NCI-H510A treated with DMSO at 0.1 percent for 48 hours (cell line): ENCODE measurements at places on chromosomes 2 and 18.

GRCh38 chr2:33497221-33497650 lies 20.8 kb downstream of the RASGRP3 start:
- DNase-seq = no peak

GRCh38 chr2:196362973-196363549 lies 191.7 kb upstream of the STK17B start:
- no peak for DNase-seq

- DNase-seq = peak; percentile 89
Measured at GRCh38 chr2:183996825-183997793, 601.2 kb upstream of the ZNF804A start.

DNA sequence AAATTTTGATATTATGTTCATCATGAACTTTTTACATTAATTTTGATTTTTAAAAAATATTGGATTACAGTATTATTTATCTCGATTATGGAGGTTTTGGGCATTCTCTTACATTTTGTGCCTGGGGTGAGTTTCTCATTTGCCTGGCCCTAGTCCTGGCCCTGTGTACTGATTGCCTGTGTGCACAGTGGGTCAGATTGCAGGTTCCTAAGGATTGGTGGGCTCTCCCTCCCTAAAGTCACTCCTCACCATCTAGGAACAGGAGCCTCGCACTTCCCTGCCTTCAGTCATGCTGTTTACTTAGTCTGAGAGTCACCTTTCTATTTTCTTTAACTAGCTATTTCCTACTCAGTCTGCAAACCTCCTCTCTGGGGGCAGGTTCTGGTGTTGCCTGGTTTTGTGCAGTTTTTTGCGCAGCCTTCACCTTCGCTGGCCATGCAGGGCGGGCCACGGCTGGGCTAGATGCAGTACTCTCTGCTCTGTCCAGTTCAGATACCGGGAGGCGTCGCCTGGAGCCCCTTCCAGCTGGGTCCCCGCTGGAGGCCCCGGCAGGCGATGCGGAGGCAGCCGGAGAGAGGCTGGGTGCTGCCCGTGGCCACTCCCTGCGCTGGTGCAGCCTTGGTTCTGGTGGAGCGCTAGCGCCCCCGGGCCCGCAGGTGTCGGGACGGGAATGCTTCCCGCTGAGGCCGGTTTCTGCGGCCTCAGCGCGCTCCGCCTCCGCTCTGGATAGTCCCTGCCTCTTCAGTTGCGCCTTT lies 23.3 kb upstream of the MC5R start:
- peak; percentile 64 for DNase-seq

DNA sequence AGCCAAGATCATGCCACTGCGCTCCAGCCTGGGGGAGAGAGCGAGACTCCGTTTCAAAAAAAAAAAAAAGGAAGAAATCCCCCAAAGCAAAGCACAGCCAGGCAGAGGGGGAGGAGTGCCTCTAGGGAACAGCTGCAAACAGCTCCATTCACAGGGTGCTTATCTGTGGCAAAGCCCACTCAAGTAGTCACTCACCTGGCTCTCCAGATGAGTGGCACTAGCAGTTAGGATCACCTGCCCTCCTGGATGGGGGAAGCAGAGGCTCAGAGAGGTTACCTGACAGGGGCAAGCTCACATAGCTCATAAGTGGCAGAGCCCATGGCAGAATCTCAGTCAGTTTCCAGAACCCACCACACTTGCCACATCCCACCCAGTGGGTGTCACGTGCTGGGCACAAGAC lies 30.3 kb downstream of the TFCP2L1 start:
- DNase-seq = peak; percentile 95

GRCh38 chr2:3728104-3729054 lies 25.0 kb downstream of the DCDC2C start:
- peak; percentile 62 for DNase-seq

DNA sequence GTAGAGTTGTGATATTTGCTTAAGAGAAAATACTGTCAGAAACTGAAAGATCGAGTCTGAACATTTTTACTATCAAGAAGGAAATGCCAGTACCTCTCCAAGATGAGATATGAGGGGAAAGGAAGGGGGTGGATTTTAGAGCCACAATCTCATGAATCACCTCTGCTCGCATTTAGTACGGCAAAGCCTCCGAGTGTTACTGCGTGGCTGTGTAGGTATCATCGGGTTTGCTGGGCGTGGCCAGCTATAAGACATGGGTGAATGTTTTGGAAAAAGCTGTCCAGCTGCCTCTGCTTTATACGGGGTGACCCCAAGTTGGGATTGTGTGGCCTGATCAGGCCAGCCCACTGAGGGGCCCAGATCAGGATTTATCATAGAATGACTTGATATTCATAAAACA lies 826.4 kb downstream of the SOCS6 start:
- DNase-seq = no peak

DNA sequence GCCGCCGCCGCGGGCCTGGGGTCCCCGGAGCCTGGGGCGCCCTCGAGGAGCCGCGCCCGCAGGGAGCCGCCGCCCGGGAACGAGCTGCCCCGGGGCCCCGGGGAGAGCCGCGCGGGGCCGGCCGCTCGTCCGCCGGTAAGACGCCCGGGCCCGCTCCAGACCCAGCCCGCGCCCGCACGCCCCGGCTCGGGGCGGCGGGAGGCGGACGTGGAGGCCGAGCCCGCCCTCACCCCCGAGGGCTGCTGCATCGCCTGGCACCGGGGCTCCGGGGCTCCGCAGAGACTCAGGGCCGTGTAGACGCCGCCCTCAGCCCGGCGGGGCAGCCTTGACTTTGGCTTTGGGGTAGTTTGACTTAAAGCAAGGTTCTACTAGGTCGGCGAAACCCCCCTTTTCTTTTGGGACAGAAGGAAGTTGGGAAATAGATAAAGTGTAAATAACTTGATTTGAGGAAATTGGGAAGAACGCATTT lies 335 bp downstream of the ERFE start:
- DNase-seq = no peak

- no peak for DNase-seq
Measured at GRCh38 chr2:60567919-60568768, 14.7 kb upstream of the BCL11A start.

- no peak for DNase-seq
Measured at GRCh38 chr2:54396107-54396506, 60.0 kb upstream of the SPTBN1 start.

DNA sequence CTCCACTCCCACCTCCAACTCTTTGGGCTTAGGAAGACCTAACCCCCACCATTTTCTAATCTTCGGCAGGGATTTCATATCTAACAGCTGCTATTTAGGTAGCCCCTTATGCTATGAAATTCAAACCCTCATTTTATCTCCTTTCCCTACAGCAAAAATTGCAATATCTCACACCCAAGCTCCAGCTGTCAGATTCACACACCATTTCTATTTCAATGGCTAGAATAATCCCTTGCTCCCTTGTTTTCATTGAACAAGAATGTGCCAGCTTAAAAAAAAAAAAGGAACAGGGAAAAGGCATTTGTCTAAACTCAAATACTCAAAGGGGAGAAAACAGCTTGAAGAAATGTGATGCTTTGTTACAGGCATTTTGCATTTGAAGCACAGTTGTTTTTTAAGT lies 850.6 kb upstream of the ACVR2A start:
- DNase-seq = no peak

GRCh38 chr2:239323447-239323846 lies 77.4 kb downstream of the HDAC4 start:
- no peak for DNase-seq

DNA sequence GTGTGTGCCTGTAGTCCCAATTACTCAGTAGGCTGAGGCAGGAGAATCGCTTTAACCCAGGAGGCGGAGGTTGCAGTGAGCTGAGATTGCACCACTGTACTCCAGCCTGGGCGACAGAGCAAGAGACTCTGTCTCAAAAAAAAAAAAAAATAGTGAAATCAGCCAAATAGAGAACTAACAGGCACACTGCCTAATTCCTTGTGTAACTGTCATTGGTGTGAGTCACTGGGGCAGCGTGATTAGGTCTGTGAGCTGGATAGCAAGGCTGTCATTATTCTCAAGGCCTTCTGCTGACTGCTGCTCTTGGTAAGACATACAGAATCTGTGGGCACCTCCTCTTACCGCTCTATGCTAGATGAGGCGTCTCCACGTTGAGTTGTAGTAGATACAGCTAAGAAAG lies 270.3 kb downstream of the NEDD4L start:
- DNase-seq = no peak

GRCh38 chr18:7608174-7608550 lies 41.0 kb downstream of the PTPRM start:
- DNase-seq = no peak

- peak; percentile 98 for DNase-seq
Measured at GRCh38 chr18:35582899-35583558, 1.5 kb downstream of the GALNT1 start.

- no peak for DNase-seq
Measured at GRCh38 chr2:228522977-228523376, 341.5 kb upstream of the SPHKAP start.

GRCh38 chr2:119436993-119437772 lies 5.5 kb downstream of the TMEM37 start:
- no peak for DNase-seq

DNA sequence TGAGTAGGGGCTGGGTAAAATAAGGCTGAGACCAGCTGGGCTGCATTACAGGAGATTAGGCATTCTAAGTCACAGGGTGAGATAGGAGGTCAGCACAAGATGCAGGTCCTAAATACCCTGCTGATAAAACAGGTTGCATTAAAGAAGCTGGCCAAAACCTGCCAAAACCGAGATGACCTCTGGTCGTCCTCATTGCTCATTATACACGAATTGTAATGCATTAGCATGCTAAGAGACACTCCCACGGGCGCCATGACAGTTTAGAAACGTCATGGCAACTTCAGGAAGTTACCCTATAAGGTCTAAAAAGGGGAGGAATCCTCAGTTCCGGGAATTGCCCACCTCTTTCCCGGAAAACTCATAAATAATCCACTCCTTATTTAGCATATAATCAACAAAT lies 132.2 kb downstream of the ARL4C start:
- no peak for DNase-seq

DNA sequence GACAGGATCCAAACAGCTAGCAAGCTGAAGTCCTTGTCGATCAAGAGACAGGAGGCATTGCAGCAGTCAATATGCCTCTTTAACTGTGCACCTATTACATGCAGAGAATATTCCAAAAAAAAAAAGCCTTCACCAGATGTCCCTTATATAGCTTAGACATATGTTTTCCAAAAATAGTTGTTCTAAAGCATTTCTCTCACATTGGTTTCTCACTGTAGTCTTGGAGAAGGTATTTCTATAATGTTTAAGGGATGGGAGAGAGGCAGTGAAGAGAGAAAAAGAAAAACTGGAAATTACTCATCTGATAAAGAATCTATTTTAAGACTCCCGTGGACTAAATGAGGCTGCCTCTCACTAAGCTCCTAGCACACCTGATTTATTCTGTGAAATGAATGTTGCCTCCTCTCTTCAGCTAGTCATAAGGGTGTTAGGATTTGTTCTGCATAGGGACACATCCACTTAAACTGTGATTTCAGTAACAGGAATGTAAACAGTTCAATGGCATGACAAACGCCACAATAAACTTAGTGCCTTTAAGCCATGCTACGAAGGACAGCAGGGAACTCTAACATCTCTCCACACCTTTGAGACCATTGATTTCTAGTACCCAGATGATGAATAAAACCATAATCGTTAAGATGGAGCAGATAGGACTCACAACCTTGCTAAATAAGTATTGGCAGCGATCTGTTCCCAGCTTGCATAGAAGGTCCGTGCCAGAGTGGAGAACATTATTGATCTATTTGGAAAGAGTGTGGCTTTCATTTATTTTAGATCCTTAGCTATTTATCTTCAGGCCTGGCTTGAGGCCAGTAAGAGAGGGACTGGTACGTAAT lies 98.6 kb upstream of the NCK2 start:
- peak; percentile 23 for DNase-seq

- DNase-seq = no peak
Measured at GRCh38 chr2:221229099-221229498, 343.0 kb downstream of the EPHA4 start.

- DNase-seq = no peak
Measured at GRCh38 chr2:66171530-66171929, 263.4 kb upstream of the MEIS1 start.

- DNase-seq = no peak
Measured at GRCh38 chr2:168426861-168427260, 29.2 kb upstream of the CERS6 start.

GRCh38 chr2:125643585-125643984 lies 1012.4 kb upstream of the GYPC start:
- DNase-seq = no peak

- DNase-seq = no peak
Measured at GRCh38 chr2:237411683-237412423, 2.1 kb downstream of the COL6A3 start.

DNA sequence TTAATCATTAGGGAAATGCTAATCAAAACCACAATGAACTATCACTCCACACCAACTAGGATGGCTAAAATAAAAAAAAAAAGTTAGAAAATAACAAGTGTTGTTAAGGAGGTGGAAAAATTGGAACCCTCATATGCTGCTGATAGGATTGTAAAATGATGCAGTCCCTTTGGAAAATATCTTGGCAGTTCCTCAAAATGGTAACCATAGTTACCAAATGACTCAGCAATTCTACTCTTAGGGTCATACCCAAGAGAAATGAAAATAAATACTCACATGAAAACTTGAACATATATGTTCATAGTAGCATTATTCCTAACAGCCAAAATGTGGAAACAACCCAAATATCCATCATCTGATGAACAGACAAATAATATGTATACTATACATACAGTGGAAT lies 15.7 kb upstream of the ACVR2A start:
- no peak for DNase-seq

DNA sequence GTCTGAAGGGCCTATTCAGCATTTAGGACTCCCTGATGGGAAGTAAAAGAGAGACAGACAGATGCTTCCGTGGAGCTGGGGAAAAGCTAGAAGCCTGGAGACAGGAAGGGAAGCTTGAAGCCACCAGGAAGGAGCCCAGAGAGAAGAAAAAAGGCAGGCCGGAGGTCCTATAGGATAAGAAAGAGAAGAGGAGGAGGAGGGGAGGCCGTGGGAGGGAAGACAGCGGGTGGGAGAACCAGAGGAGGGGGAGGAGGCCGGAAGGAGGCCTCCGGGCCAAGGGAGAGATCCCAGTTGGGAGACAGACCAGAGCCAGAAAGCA lies 107.1 kb upstream of the PKDCC start:
- DNase-seq = no peak

- no peak for DNase-seq
Measured at GRCh38 chr18:72128649-72129048, 415.5 kb downstream of the CBLN2 start.
